ENCODE measurements at places on chromosomes 16 and 17. TPM values are rescaled to one million over a fixed set of nuclear protein-coding genes. Genes with fewer than 3 reads are reported as not detected.

- no peak for DNase-seq
These were observed 701.1 kb downstream of the WWOX start for GRCh38 chr16:78800523-78800922.

DNA sequence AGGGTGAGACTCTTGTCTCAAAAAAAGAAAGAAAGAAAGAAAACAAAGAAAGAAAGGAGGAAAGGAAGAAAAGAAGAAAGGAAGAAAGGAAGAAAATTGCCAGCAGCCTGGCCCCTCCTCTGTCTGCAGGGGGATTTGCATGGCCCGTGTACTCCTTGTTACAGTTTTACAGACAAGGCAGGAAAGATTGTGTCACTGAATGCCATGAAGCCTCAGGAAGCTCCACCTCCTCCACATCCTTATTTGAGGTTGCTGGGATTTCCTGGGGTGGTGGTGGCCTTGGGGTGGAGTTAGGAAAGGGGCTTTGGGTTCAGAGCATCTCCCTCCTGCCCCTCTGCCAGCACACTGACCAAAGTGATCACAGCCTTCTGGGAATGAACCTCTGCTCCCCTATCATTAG is 23.6 kb downstream of the CFAP20 start:
- DNase-seq = no peak

GRCh38 chr17:39110435-39111136 is 40.9 kb downstream of the PLXDC1 start:
- DNase-seq = no peak

- no peak for DNase-seq
These were observed 79.3 kb downstream of the ABCC12 start for GRCh38 chr16:48076455-48077012.

The EDC4 gene
- total RNA-seq = 142 TPM

The PRRT2 gene
- 91.0 TPM for total RNA-seq

The NOMO2 gene
- 83.5 TPM for total RNA-seq

All from glutamatergic neuron (in vitro differentiated cells).